ENCODE measurements at places on chromosomes 2 and 18. TPM values are rescaled to one million over a fixed set of nuclear protein-coding genes. Genes with fewer than 3 reads are reported as not detected.

FAHD2A gene
- 18.4 TPM for total RNA-seq

DNA sequence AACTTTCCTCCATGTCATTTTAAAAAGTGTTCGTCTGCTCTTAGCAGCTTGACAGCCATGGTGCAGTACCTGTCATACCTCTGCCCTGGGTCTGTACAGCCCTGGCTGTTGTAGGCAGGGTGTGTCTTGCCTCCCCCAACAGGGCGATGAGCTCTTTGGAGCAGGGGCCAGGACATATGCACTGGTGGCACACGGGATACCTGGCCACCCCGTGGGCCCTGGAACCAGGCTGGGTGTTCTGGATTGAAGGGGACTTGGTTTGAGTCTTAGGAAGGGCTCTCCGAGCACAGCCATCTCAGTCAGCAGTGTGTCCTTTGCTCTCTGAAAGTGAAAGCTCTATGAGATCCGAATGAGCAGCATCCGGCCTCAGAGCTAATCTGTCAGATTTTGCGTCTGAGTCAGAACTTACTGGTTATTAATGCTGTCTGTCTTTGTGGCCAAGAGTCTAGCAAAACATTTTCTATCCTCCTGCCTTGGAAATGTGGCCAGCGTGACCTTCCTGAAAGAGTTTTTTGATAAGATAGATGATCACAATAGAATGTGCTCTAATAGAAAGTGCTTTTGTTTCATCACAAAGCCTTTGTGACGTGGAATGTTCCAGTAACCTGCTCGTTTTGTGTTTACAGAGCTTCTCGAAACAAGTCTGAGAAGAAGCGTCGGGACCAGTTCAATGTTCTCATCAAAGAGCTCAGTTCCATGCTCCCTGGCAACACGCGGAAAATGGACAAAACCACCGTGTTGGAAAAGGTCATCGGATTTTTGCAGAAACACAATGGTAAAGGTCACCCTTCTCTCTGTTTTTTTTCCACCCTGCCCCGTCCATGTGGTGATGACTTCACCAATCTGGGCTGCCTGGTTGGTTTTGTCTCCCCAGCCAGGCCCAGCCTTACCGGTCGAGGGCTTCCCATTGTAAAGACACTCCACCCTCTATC, 77.3 kb upstream of the RPL31 start:
- H3K4me1 ChIP-seq, result peaks cover 14% of the 10 kb centered on the region
- peak overlapping the region; percentile 62 for H3K27ac ChIP-seq
- no peak overlapping the region for H3K4me3 ChIP-seq
- DNase-seq, result no peak

DNA sequence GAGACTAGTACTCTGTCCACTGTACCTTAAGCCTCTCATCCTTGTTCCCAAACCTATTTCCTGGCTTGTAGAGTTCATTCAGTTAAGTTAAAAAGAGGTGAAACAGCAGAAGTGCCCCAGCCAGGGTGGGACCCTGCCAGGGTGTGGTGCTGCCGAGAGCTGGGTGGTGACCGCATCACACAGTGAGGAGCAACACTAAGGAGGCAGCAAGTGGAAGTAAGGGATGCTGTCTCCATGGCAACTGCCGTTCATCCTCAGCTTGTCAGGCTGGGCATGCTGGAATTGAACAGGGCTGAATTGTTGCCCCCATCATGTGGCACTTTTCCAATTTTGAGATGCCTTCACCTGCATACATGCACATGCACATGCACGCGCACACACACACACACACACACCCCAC, 77.0 kb downstream of the VSNL1 start:
- no peak overlapping the region for H3K27ac ChIP-seq
- H3K4me3 ChIP-seq, result no peak overlapping the region
- no peaks in the 10 kb centered on the region for H3K36me3 ChIP-seq
- H3K27me3 ChIP-seq, result no peaks in the 10 kb centered on the region

DNA sequence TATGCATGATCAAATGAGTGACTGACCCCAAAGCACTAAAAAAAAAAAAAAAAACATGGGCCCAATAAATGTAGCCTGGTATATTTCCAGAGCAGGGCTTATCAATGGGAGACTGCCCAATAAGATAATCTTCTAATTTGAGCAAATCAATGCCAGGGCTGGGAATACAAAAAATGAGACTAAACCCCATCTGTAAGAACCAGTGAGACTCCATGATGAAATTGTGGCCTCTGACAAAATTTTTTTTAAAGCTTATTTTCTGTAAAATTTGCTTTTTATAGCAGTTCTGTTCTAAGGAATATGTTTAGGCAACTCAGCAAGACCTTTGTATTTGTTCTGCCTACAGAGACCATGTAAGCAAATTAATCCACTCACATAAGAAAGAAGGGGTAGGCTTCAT, 186.8 kb upstream of the CCDC150 start:
- no peaks in the 10 kb centered on the region for H3K27me3 ChIP-seq
- H3K4me3 ChIP-seq, result no peak overlapping the region
- H3K36me3 ChIP-seq, result no peaks in the 10 kb centered on the region
- H3K4me1 ChIP-seq, result no peaks in the 10 kb centered on the region

DNA sequence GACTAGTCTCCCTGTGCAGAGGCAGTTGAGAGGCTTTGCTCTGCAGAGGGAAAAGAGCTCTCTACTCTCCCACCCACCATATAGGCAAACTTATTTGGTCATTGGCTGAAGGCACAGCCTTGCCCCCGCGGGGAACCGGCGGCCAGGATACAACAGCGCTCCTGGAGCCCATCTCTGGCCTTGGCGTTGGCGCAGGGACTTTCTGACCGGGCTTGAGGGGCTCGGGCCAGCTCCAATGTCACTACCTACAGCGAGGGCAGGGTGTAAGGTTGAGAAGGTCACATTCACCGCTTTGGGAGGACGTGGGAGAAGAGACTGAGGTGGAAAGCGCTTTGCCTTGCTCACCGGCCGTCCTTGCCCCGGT, 2.2 kb downstream of the ONECUT2 start:
- H3K27ac ChIP-seq, result no peak overlapping the region
- DNase-seq, result no peak
- H3K4me1 ChIP-seq, result peaks cover 38% of the 10 kb centered on the region
- peaks cover 94% of the 10 kb centered on the region for H3K27me3 ChIP-seq
- peak overlapping the region; percentile 31 for H3K4me3 ChIP-seq
